ENCODE measurements at places on chromosomes 3 and 15. TPM values are rescaled to one million over a fixed set of nuclear protein-coding genes. Genes with fewer than 3 reads are reported as not detected.
A peak's percentile ranks its signal among the peaks of the same experiment; 100 is the strongest.

DNA sequence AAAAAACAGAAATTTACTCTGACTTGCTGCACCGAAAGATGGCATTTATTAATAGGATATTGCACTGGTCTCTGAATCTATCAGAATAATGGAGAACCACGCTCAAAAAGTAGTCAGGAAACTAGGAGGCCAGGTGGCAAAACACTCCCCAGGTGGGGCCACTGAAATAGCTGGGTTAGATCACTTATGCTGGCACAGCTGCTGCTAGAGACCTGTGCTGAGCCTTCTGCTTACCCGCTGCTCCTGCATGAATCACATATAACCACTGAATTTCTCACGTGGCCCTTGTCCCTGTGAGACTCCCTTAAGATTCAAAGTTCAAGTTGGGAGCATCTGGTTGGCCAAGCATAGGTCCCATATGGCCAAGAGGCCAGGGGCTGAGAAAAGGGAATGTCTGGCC, 66.0 kb upstream of the OXTR start:
- no peak overlapping the region for H3K4me3 ChIP-seq
- H3K27ac ChIP-seq: no peak overlapping the region
- no peak for DNase-seq
- no peaks in the 10 kb centered on the region for H3K4me1 ChIP-seq
- no peaks in the 10 kb centered on the region for H3K27me3 ChIP-seq
- H3K36me3 ChIP-seq: peaks cover 4% of the 10 kb centered on the region

- H3K4me3 ChIP-seq: no peak overlapping the region
- no peaks in the 10 kb centered on the region for H3K27me3 ChIP-seq
- peaks cover 35% of the 10 kb centered on the region for H3K4me1 ChIP-seq
- H3K27ac ChIP-seq: peak overlapping the region; percentile 44
- H3K36me3 ChIP-seq: peaks cover 5% of the 10 kb centered on the region
Observed at GRCh38 chr15:58536414-58536813, 104.6 kb downstream of the LIPC start.

DNA sequence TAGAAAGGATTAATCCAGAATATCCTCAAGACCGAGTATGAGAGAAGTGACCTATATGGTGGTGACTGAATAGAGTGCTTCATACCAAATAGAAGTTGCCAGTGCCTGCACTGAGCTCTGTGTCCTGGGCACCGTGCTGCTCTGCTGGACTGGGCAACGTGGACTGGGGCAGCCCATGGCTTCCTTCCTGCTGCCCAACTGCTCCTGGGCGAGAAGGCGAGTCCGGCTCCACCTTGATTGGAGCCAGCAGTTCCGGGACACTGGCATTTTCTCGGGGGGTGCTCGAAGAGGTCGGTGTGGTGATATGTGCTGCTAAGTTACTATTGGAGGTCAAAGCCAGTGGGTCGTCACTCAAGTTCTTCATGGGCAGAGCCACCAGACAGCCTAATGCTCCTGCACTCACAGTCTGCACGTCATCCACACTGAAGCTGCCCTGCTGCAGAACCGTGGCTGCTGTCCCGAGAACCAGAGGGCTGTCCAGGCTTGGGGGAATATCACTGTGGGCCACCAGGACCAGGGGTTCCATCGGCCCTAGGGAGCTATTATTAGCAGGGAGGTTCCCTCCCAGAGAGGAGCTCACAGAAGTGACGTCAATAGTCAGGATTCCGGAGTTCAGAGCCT, 14.1 kb downstream of the ZXDC start:
- H3K4me3 ChIP-seq: no peak overlapping the region
- no peak for DNase-seq
- no peaks in the 10 kb centered on the region for H3K27me3 ChIP-seq
- H3K36me3 ChIP-seq: peaks cover 24% of the 10 kb centered on the region
- no peak overlapping the region for H3K27ac ChIP-seq

SLC2A2 gene
- 1.9 TPM for total RNA-seq

NOP10 gene
- total RNA-seq: 143 TPM

EXD1 gene
- total RNA-seq: not detected

All from type B pancreatic cell (in vitro differentiated cells).